Subcutaneous adipose tissue (tissue), 4 donors: ENCODE measurements at places on chromosomes 6 and 20. TPM values are rescaled to one million over a fixed set of nuclear protein-coding genes. Genes with fewer than 3 reads are reported as not detected.

The MACROD2 gene
- total RNA-seq: 9.0 TPM

The RAET1L gene
- not detected for total RNA-seq

The CENPW gene
- total RNA-seq: not detected

The MAK gene
- not detected for total RNA-seq

The IMPG1 gene
- total RNA-seq: not detected

The ELOVL4 gene
- 0.38 TPM for total RNA-seq
